ENCODE measurements at places on chromosomes 3 and 15. TPM values are rescaled to one million over a fixed set of nuclear protein-coding genes. Genes with fewer than 3 reads are reported as not detected.

GRCh38 chr3:69462826-69463100, 76.9 kb upstream of the FRMD4B start:
- no peak for DNase-seq

DNA sequence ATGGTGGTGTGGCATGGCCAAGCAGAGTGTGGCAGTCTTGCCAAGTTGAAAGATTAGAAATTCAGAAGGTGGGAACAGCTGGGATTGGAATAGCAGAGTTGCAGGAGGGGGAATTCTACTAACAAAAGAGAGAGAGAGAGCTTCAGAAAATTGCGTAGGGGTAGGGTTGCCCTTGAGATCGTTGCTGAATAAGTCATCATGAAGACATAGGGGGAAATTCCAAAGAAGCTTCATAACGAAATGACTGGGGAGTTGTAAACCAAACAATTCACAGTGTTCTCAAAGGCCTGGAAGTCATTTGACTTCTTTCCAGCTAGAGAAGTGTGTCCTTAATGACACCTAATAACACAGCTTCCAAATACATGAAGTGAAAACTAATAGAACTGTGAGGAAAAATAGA, 26.3 kb upstream of the TIPARP start:
- DNase-seq, result no peak

DNA sequence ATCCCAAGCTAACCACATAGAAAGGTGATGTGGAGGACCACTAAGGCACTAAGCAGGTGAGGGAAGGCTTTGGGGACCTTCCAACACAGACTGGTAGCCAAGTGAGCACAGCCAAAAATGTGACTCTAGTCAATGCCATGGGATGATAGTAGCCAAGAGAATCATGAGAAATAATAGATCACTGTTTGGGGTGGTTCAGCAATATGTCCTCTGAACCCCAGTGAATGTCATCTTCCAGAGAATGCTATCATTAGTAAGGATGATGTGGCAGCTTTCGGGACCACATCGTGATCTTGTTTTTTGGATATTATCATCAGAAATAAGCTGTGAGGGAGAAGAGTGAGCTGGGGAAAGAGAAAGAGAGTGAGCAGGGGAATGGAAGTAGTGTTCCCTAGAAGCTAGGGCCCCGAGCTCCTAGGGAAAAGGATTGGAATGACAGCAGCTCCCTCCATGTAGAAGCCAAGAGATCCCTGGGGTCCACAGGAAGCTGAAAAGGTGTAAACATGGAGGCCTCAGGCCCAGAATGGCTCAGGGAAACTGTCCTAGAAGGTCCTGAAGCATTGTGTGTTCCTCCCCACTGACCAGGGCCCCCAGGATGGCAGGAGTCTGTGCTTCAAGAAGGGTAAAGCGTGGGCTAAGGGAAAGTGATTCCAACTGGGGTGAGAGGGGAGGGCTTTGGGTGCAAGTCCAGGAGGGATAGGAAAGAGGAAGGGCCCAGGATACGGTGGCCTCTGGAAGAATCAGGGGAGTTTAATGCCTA, 56.6 kb upstream of the KLF13 start:
- DNase-seq, result no peak

DNA sequence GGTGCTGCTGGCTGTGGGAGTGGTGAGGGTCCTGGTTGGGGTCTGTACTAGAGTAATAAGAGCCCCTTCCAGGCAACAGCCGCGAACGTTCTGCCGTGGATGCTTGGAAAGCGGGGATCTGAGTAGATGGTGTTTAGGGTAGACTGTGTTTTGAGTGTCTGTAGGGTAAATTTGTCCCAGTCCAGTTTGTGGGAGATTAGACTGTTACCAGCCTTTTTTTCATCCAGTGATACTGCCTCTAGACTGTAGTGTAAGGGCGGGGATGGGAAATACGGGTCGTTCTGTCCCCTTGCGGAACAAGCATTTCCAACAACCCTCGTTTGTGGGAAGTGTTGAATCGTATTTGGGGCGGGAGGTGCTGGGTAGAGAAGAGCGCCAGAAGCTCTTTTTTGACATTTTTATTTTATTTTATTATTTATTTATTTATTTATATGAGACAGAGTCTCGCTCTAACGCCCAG, 424 bp downstream of the HAUS2 start:
- no peak for DNase-seq

DNA sequence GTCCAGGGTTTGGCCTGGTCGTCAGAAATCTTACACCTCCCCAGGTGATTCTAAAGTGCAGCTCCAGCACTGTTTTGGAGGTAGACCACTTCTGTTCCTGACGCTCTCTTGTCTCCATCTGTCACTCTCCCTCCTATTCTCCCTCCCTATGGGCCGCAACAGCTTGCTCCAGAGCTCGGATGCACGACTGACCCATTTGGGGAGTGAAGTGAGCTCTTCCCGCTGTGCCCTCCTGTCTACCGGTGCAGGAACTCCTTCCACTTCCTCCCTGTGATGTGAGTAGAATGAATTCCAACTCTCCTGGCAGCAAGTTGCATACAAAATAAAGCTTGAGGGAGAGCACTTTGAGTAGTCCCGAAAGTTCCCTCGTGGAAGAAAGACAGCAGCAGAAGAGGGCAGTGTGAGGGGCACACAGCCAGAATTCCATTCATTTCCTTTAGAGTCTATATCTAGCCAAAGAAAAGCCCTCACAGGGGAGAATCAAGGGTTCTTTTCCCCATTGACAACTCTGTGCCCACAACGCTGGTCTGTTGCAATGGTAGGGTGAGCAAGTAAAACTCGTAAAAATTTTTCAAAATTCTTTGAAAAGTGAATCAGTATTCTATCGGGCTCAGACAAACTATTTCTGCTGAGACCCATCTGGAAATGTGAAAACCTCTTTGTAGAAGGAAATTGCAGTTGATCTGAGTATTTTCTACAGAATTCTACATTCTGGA, 39.9 kb upstream of the BDH1 start:
- DNase-seq, result no peak

GRCh38 chr3:157610876-157611535, 107.8 kb upstream of the VEPH1 start:
- DNase-seq, result no peak

DNA sequence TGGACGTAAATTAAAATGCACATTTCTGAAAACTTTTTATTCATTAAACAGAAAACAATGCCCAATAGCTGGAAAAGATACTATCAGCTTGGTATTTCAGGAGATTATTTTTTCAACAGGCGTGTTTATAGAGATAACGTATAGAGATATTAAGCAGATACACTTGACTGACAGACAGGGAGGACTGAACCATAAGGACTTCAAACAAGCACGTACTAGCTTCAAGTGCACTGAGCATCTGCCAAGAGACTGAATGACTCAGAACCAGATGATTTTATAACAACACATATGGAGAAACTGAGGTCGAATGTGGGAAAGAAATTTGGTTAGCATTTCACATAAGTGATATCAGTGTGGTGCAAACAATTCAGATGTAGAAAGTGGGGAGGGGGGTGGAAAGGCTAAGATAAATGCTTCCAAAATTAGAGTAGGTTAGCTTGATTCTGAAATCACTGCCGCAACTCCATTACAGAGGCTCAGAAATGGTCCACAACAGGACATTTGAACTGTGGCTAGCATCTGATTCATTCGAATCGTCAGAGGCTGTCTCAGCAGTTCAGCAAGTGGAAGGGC, 103.5 kb downstream of the SEMA6D start:
- no peak for DNase-seq

DNA sequence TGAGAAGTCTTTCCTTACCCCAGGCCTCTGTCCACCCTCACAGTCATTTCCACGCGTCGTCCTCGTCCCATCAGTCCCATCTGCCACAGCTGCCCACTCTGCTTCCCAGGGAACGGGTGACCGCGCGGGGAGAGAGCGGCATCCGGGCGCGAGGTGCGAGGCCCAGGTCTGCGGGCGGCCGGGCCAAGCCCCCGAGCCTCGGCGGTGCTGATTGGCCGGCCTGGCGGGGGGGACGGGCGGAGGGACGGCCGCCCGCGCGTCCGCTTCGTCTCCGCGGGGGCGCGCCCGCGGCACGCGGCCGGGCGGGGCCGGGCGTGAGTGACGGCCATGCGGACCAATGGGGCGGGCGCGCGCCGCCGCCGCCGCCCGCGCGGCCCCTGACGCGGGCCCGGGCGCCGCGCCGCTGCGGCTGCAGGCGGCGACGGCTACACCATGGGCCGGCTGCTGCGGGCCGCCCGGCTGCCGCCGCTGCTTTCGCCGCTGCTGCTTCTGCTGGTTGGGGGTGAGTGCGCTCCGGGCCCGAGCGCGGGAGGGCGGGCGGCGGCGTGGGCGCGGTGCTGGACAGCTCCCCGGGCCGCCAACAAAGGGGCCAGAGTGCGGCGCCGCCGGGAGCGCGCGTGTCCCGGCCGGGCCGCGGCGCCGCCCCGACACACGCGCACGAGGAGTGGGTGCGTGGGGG, at the start of gene PODXL2:
Gene PODXL2, plus strand, starts transcription at position 398 of the 679 bp plus-strand sequence. Its CDS starts 35 bp downstream, at position 433.
- peak; percentile 74 for DNase-seq

GRCh38 chr3:46503200-46503874, 5.6 kb downstream of the RTP3 start:
- no peak for DNase-seq

DNA sequence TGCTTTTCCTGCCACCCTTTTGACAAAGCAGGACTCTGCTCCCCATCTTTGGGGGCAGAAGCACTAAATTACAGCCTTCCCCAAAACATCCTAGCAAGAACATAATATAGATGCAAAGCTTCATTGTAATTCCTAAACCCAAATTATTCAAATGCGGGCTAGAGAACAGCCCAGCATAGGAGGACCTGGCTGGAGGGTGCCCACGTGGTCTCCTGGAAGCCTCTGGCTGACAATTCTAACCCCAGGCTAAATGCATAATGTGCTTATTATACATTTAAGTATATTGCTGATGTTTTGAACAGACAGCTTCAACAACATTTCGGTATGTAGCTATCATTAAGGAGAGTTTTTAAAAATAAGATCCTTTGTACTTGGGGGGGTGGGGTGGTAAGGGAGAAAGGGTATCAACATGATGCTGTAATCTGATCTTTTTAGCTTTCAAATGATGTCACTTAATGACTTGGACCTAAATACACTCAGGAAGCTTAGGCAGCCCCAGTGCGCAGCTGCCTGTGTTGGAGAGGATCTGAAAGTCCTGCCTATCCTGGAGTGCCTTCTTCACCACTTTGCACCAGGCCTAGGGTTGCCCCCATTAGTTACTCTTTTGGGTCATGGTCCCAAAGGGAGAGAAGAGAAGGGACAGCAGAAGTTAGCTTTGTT, 57.2 kb upstream of the USP3 start:
- DNase-seq, result no peak

DNA sequence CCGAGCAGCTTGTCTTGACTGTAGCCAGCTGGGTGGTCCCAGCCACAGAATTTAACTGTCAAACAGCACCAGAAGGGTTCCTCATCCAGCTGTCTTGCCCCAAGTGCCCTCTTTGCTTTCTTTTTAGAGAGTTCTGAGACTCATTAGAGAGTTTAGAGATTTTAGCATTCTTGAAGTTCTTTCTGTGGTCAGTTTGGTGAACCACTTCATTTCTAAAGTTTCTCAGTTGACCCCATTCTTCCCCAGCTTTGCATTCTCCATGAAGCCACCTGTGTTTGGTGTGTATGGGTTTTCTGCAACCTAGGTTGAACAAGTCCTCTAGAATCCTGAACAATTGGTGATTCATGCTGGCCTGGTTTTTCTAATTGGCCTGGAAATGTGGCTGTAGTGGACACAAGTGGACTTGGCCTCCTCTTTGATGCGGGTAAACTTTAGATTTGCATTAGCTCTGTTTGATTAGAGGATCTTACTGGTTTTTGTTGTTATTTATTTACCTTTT, 33.7 kb downstream of the FLNB start:
- DNase-seq, result no peak

DNA sequence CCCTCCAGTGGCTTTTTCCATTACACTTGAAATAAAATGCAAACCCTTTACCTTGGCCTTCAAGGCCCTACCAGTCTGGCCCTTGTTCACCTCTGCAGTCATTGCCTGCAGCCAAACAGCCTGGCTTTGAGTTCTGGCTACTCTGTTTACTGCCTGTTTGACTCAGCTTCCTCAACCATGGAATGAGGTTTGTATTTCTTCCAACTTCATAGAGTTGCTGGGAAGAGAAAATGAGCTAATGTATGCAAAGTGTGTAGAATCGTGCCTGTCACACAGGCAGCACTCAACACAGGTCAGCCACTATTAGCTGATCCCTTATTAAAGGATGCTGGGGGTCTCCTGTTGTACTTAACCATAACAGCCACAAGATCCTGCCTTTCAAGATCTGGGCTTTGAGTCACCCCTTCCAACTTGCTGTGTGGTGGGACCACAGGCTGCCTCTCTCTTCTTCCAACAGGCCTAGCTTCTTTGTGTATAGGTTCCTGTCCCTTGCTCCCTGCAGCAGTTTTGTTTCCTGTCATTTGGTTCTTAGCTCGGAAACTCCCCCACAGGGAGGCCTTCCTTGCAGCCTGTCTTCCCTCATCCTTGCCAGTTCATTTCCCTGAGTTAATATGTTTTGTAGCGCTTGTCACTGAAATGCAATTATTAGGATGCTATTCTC, 6.4 kb downstream of the MED12L start:
- DNase-seq, result no peak

DNA sequence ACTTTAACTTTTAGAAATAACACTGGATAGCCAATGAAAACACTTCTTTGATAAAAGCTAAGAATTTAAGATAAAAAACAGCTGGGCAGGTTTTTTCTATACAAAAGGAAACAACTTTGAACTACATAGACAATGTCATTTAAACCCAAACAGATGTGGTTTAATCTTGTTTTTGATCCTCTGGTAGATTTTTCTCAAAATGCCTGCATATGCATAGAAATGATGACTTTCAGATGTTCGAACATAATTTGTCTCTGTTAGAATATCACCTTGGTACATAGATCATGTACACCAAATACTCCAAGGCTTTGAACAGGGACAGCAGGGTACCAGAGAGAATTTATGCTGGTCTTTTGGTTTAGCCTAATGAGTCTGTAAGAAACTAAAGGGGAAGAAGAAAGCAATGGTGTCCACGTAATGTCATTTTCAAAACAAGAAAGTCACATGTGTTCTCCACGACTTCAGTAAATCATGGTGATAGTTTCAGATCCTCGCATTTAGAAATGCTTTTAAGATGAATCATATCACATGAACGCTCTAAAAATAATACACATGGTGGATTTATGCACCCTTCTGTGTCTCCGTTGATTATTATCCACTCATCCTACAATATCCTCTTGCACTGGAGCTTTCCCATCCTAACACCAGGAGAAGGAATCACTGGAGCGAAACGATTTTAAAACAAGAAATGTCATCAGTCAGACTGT, 160.1 kb upstream of the PDZRN3 start:
- no peak for DNase-seq

DNA sequence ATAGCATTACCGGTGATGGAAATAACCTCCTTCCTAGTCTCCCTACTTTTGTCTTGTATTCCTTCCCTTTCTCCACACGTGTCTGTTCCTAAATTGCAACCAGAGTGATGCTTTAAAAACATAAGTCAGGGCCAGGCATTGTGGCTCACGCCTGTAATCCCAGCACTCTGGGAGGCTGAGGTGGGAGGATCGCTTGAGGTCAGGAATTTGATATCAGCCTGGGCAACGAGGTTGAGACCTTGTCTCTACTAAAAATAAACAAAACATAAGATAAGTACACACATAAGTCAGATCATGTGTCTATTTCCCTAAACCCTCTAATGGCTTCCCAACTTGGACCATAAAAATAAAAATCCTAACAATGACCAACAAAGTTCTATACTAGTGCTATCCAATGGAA, 18.4 kb downstream of the ARMC8 start:
- DNase-seq, result no peak

Gene CCR3
- total RNA-seq, result not detected

Gene C2CD4B
- total RNA-seq, result 2.5 TPM

Gene TIMP4
- total RNA-seq, result 23.8 TPM
